ENCODE measurements at places on chromosomes 2 and 18. TPM values are rescaled to one million over a fixed set of nuclear protein-coding genes. Genes with fewer than 3 reads are reported as not detected.

ANTXR1 gene
- 6.7 TPM for total RNA-seq

WIPF1 gene
- 17.2 TPM for total RNA-seq

NIFK gene
- 39.3 TPM for total RNA-seq

MAP3K19 gene
- not detected for total RNA-seq

FAM110C gene
- total RNA-seq: 0.50 TPM

MREG gene
- 19.1 TPM for total RNA-seq

IHH gene
- 0.06 TPM for total RNA-seq

- no peak overlapping the region for H3K27ac ChIP-seq
- no peaks in the 10 kb centered on the region for H3K4me1 ChIP-seq
- no peaks in the 10 kb centered on the region for H3K36me3 ChIP-seq
- H3K4me3 ChIP-seq: no peak overlapping the region
Observed at GRCh38 chr2:85089585-85089984, 43.6 kb upstream of the TCF7L1 start.

DNA sequence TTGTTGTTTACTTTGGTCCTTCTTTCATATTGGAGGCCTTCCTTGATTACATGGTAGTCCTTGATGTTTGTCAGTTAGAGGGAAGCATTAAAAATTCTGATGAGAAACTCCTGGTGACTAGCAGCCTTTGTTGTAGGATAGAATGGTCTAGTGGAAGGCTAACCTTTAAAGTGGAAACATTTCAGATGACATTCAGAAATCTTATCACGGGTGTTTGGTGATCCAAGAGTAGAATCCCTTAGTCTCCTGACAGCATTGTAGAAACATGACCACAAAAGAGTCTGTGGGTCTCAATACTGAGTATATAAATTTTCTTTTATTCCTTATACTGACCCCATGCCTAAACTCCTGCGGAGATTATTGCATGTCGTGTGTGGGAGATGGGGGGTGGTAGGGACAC lies 13.4 kb downstream of the MARCHF7 start:
- no peaks in the 10 kb centered on the region for H3K4me1 ChIP-seq
- peaks cover 26% of the 10 kb centered on the region for H3K36me3 ChIP-seq
- H3K27me3 ChIP-seq: no peaks in the 10 kb centered on the region
- DNase-seq: no peak

- no peaks in the 10 kb centered on the region for H3K36me3 ChIP-seq
Observed at GRCh38 chr18:78983512-78983911, 3.9 kb downstream of the SALL3 start.

GRCh38 chr2:75614162-75614651 lies 32.4 kb upstream of the MRPL19 start:
- DNase-seq: no peak
- H3K36me3 ChIP-seq: no peaks in the 10 kb centered on the region
- no peak overlapping the region for H3K4me3 ChIP-seq
- no peak overlapping the region for H3K27ac ChIP-seq

DNA sequence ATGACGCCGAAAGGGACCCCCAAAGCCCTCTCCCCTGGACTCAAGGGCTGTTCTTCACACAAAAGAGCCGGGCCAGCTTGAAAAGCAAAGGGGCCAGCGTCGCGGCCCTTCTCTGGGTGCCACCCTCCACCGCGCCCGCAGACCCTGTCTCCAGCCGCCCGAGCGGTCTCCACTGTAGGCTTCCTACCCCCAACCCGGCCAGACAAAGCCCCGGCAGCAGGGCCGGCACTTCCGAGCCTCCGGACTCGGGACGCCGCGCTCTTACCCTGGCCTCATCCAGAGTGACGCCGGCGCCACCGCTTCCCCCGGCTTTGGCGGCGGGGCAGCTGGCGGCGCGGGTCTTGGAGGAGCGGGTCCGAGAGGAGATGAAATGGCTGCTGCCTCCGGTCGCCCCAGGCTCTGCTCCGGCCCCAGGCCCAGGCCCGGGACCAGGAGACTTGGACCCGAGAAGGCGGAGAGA lies 603 bp downstream of the ATAD2B start:
- no peaks in the 10 kb centered on the region for H3K27me3 ChIP-seq
- peaks cover 17% of the 10 kb centered on the region for H3K4me1 ChIP-seq
- DNase-seq: peak; percentile 74

DNA sequence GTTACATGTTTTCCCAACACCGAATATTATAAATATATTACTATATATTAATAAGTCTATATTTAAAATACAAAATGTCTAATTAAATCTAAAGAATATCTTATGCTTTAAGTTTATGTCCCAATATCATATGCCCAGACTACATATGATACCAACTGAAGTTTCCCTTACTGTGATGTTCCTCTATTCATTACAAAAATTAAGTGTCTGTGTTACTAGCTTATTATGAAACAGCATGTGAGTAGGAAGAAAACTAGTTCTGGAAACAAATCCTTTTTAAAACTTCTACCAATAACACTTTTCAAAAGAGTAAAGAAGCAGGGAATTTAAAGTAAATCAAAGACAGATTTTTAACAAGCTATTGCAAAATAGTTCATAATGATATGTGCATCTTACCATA lies 17.8 kb downstream of the HNRNPLL start:
- H3K4me1 ChIP-seq: no peaks in the 10 kb centered on the region
- peaks cover 33% of the 10 kb centered on the region for H3K36me3 ChIP-seq
- no peak for DNase-seq
- no peaks in the 10 kb centered on the region for H3K27me3 ChIP-seq
- H3K4me3 ChIP-seq: no peak overlapping the region

DNA sequence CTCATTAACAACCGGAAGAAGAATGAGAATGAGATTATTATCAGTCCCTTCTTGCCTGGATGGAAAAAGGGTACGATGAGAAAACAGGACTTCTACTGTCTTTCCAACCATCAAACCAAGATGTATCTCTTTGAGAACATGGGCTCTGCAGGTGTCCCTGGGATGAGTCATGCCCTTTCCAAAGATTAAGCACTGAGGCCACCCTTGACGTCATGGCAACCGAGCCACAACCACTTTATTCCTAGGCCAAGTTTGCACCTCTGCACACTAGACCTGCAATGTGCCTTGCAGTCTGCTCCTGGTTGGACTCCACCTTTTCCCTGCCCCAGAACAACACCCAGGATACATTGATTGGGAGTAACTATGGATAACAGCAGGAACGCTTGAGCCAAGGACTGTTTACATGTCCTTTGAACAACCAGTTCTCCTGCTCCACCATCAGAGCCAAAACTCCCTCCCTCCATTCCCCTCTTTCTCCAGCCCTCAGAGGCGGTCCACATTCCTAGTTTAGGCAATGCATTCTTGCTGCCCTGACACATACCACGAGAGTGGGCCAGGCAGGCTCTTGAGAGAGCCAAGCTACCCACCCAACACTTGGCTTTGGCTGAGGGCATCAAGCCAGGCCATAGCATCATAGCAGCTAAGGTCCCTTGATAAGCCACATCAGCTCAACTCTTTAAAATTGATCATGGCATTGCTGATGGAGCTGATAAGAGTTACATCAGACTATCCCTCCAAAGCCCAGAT lies 310.7 kb downstream of the TNS1 start:
- no peak overlapping the region for H3K4me3 ChIP-seq
- H3K4me1 ChIP-seq: no peaks in the 10 kb centered on the region
- H3K27me3 ChIP-seq: no peaks in the 10 kb centered on the region
- no peaks in the 10 kb centered on the region for H3K36me3 ChIP-seq
- DNase-seq: no peak
- H3K27ac ChIP-seq: no peak overlapping the region

- H3K27ac ChIP-seq: no peak overlapping the region
- peaks cover 38% of the 10 kb centered on the region for H3K27me3 ChIP-seq
- H3K4me3 ChIP-seq: no peak overlapping the region
- H3K4me1 ChIP-seq: no peaks in the 10 kb centered on the region
Observed at GRCh38 chr2:10833021-10833420, 20.4 kb upstream of the PDIA6 start.

- no peaks in the 10 kb centered on the region for H3K36me3 ChIP-seq
- no peak overlapping the region for H3K27ac ChIP-seq
- peak overlapping the region; percentile 16 for H3K4me3 ChIP-seq
Observed at GRCh38 chr2:208112969-208113368, 11.4 kb downstream of the CRYGD start.

GRCh38 chr2:18647731-18648130 lies 58.4 kb upstream of the NT5C1B start:
- DNase-seq: no peak
- H3K27me3 ChIP-seq: no peaks in the 10 kb centered on the region
- no peaks in the 10 kb centered on the region for H3K36me3 ChIP-seq
- H3K27ac ChIP-seq: no peak overlapping the region
- H3K4me1 ChIP-seq: no peaks in the 10 kb centered on the region
- H3K4me3 ChIP-seq: no peak overlapping the region

- H3K27me3 ChIP-seq: no peaks in the 10 kb centered on the region
- peaks cover 24% of the 10 kb centered on the region for H3K4me1 ChIP-seq
- H3K36me3 ChIP-seq: no peaks in the 10 kb centered on the region
- no peak overlapping the region for H3K4me3 ChIP-seq
- DNase-seq: no peak
Observed at GRCh38 chr2:179594268-179595112, 266.9 kb downstream of the ZNF385B start.

GRCh38 chr2:32745191-32745590 lies 117.3 kb downstream of the TTC27 start:
- H3K4me3 ChIP-seq: no peak overlapping the region
- H3K36me3 ChIP-seq: no peaks in the 10 kb centered on the region
- H3K27ac ChIP-seq: no peak overlapping the region
- H3K27me3 ChIP-seq: no peaks in the 10 kb centered on the region

- no peak for DNase-seq
- no peaks in the 10 kb centered on the region for H3K27me3 ChIP-seq
- no peaks in the 10 kb centered on the region for H3K36me3 ChIP-seq
- H3K27ac ChIP-seq: no peak overlapping the region
- peaks cover 9% of the 10 kb centered on the region for H3K4me1 ChIP-seq
Observed at GRCh38 chr18:48454261-48454757, 45.1 kb upstream of the ZBTB7C start.
